Heart left ventricle (tissue), 16 donors: ENCODE measurements at places on chromosomes 6 and 20.

DNA sequence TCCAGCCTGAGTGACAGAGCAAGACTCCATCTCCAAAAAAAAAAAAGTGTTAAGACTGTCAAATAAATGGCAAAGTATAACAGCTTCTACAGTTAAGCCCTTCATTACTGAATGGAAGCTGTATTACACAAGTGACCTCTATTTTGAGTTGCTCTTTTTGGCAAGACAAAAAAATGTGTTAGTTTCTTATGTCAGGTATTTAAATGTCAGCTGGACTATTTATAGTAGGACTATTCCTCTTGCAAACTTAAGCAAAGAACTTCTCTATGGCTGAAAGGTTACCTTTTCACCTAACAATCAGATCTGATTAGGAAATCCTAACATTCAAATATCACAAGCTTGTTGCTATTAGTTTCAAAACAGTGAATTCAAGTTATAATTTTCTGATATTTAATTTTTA, 12.4 kb downstream of the UBE2V1 start:
- no peak for DNase-seq

DNA sequence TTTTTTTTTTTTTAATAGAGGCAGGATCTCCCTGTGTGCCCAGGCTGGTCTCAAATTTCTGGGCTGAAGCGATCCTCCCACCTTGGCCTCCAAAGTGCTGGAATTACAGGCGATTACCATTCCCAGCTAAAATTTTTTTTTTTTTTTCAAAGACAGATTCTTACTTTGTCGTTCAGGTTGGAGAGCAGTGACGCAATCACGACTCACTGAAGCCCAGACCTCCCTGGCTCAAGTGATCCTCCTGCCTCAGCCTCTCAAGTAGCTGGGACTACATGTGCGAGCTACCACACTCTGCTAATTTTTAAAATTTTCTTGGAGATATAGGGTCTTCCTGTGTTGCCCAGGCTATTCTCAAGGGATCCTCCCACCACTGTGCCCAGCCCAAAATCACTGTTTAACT, 58.0 kb upstream of the MYO6 start:
- no peak for DNase-seq

DNA sequence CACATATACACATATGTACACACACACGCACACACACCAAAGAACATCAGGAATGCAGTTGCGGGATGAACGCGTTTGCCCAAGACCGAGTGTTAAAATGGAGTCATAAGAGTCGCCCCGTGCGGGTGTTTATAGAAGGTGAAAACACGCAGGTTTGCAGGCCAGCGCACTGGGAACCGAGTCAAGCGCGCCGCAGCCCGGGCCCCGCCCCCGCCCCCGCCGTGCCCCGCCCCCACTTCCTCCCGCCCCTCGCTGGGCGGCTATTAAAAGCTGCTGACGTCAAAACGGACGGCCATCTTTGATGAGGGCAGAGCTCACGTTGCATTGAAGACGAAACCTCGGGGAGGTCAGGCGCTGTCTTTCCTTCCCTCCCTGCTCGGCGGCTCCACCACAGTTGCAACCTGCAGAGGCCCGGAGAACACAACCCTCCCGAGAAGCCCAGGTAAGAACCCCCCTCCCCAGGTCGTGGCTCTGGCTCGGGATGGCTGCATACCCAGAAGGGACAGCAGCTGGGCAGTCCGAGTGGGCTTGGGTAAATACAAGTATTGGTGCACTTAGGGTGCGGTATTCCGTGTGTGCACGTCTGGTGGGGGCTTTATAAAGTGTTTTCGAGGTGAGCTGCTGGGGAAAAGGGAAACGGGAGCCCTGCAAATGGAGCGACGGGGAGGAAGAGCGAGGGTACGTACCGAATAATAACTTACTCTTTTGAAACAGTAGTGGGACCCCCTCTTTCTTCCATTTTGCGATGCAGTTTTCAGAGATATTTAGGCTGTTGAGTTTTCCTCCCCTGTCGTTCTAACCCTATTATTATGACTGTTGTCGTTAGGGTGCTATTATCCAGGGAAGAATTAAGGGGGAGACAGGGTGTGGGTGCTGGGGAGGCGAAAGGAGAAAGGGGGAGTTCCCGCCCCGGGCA, at the start of gene SNAP25:
TSS of gene SNAP25 (plus strand) at position 295 of the 916 bp plus-strand sequence. CDS start 56,662 bp downstream, outside the sequence.
- DNase-seq = no peak

DNA sequence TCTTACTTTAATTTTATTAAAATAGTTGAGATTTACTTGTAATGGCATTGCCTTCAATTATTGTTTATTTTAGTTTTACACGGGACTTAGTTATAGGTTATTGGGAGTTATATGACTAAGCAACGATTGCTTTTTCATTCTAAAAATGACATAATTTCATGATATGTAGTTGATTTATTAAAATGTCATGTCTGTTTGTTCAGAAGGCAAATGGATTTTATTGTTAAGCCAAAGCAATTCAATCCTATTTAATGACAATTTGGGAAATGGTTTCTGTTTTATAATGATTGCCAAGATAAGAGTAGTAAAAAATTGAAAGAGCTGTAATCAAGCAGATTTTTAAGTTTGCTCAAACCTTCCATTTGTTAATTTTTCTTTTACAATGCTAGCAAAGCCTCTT, 74.7 kb downstream of the PHACTR2 start:
- DNase-seq = no peak

DNA sequence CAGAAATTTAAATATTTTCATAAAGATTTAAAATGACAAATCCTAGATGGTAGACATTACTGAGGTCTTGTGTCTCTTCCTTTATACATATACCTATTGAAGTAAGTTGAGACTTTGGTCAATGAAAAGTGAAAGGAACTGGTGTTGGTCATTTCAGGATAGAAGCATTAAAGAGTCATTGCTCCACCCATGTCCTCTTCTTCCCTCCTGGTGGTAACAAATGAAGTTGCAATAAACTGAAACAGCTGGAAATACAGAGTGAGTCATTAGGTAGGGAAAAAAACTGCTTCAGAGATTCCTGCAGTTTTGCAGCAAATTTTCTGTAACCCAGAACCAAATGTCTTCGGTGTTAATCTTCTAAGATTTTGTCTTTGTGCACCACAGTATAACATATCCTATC, 448.0 kb downstream of the EYS start:
- no peak for DNase-seq

- DNase-seq = no peak
Observed at GRCh38 chr20:35248641-35249475, 22.4 kb downstream of the MMP24 start.

DNA sequence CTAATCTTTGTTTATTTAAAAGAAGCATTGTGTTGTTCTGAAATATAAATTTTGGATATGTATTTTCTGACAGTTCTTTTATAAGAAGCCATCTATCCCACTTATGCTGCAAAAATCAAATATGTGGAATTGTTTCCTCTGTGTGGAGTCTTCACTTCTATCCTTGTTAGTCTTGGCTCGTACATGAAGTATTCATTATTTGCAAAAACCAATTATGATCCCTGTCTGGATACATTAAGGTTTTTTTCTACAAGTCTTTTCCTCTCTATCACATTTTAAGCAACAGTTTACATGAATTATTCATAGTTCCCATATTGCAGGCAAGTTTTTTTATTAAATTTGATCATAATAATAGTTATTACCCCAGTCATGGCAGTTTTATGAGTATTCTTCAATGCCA, 490.8 kb upstream of the GJE1 start:
- no peak for DNase-seq

GRCh38 chr6:155278319-155279049, 14.7 kb downstream of the CLDN20 start:
- DNase-seq = no peak

DNA sequence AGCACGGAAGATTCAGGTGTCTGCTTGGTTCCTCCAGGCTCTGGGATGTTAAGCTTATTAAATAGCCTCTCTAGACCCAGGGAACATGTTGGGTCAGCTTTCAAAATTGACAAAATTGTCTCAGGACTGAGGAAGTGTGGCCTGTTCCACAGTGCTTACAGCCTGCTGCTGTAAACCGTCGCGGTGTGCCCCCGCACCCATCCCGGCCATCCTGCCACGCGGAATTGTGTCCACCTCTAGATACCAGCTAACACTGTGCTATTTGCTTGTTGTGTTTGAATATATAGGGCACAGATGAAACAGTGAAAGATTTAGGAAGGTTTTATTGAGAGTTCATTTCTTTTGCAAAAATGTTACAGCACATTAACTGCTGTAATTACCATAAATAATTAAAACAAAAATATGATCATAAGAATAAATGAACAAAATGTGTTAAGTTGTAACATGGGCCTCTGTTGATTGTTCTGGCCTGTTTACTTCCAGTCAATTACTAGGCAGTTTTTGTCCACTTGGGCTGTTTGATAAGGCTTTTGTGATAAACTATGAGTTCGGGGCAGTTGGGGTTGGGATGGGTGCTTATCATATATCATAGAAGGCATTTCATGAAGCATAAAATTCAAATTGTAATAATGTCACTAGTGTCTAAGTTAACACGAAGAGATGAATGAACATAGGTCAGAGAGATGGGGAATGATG, 77.4 kb downstream of the ARID1B start:
- DNase-seq = no peak

DNA sequence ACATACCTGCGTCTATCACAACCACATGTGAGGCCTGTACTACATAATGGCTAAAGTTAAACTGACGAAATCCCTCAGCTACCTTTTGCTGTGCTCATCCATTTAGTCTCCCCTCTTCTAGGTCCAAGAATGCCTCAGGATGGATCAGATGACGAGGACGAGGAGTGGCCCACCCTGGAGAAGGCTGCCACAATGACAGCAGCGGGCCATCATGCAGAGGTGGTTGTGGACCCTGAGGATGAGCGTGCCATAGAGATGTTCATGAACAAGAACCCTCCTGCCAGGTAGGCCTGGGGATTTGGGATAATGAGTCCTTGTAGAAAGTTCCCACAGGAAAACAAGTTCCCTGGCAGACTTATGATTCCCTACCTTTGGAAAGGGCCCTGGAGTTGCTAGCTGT, 6.0 kb downstream of the BYSL start:
- no peak for DNase-seq
